ENCODE measurements at places on chromosomes 4 and X.

- peak; percentile 7 for DNase-seq
Observed at GRCh38 chrX:119190091-119190681, 45.9 kb upstream of the PGRMC1 start.

- no peak for DNase-seq
Observed at GRCh38 chr4:80137631-80138030, 59.7 kb upstream of the PRDM8 start.

GRCh38 chr4:168723020-168723419 lies 226.2 kb downstream of the PALLD start:
- DNase-seq: no peak

GRCh38 chrX:74324131-74324530 lies 20.2 kb downstream of the ZCCHC13 start:
- DNase-seq: no peak

DNA sequence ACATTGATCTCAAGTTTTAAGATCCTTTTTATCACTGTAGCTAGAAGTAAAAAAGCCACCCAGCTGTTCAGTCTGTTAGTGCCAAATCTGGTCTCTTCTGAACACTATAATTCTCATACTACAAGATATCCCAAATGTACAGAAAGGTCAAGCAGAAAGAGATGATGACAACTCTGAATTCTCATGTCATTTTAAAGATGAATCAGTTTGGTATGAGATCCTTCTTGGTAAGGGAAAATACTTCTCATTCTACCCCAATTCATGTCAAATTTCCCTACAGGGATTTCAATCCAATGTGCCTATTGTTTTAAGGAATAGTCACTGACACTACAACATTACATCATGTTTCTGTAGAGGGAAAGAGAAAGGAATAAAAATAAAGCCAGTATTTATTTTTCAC lies 184.5 kb downstream of the CPEB2 start:
- no peak for DNase-seq

- no peak for DNase-seq
Observed at GRCh38 chr4:145195167-145195952, 15.0 kb upstream of the OTUD4 start.

DNA sequence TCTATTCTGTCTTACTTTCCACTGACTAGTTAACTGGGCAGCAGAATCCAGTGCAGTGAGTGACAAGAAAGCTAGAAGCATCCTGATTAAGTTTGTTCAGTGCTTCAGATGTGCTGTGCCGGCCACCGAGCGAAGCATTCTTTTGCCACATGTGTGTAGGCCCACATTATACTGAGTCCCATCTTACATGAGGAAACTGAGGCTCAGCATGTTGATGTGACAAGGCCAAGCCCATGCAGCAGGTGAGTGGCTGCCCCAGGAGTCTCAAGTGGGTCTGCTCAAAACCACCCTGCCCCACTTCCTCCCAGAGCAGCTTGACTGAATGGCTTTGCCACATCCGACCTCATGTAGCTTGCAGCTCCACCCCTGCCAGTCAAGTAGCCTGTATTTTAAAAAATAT lies 50.5 kb downstream of the RHOH start:
- DNase-seq: no peak

DNA sequence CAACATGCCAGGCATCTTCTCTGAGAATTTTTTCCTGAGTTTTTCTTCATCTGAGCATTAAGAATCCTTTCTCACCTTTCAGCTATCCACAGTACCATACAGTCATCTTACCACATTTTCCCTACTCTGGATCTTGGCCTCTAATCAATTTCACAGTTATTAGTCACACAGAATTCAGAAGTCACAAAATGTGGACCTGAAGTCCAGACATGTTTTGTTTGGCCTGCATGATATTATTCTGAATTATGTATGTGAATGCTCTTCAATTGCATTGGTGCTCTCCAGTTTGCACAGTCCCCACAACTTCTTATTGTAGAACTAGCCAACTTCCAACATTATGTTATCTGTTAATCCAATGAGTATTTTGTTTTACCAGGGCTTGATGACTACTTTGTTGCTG lies 102.3 kb upstream of the GRIA3 start:
- peak; percentile 6 for DNase-seq

DNA sequence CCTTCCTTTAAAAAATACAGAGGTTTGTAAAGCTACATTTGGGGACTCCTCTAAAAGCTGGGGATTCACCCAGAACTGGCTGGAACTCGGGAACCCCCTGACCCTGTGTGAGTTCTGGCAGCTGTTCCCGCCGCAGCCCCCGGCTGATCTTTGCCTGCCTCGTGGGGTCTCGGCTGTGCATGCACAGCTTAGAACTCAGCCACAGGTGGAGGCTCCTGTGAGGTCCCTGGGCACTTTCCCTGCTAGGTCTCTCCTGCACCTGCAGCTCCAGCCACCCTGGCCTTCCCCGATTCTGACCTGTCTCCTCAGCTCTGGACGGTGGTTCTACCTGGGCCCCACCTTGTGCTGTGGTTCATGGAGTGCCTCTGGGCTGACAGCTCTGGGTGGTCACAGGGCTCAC lies 48.6 kb upstream of the HGFAC start:
- DNase-seq: no peak
